ENCODE measurements at places on chromosomes 13 and 19. TPM values are rescaled to one million over a fixed set of nuclear protein-coding genes. Genes with fewer than 3 reads are reported as not detected.

- DNase-seq, result no peak
These were observed 22.2 kb downstream of the PCID2 start for GRCh38 chr13:113186061-113186900.

GRCh38 chr19:41303954-41304353 lies 6.0 kb upstream of the CCDC97 start:
- no peak for DNase-seq

GRCh38 chr13:51666374-51666773 lies 82.1 kb downstream of the WDFY2 start:
- no peak for DNase-seq

ZNF610 gene
- 11.2 TPM for total RNA-seq

ZFP30 gene
- total RNA-seq, result 24.8 TPM

DNA sequence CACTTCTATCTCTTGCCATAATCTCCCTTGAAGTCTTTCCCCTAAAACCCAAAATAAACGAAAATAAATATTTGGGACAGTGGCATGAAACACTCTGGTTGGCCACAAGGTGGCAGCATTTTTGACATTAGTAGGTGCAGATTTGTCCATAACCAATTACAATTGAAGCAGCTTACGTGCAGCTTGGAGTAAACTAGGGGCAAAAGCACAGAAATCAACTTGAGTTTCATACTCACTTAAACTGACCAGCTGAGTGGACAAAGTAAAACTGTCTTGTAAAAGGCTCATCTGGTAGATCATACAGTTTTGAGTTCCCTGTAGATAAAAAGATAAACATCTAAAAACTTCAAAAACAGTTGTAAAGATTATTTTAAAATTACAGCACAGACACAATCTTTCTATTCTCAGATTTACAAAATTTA lies 18.8 kb downstream of the PDCD5 start:
- no peak for DNase-seq

QPCTL gene
- 5.9 TPM for total RNA-seq

DNA sequence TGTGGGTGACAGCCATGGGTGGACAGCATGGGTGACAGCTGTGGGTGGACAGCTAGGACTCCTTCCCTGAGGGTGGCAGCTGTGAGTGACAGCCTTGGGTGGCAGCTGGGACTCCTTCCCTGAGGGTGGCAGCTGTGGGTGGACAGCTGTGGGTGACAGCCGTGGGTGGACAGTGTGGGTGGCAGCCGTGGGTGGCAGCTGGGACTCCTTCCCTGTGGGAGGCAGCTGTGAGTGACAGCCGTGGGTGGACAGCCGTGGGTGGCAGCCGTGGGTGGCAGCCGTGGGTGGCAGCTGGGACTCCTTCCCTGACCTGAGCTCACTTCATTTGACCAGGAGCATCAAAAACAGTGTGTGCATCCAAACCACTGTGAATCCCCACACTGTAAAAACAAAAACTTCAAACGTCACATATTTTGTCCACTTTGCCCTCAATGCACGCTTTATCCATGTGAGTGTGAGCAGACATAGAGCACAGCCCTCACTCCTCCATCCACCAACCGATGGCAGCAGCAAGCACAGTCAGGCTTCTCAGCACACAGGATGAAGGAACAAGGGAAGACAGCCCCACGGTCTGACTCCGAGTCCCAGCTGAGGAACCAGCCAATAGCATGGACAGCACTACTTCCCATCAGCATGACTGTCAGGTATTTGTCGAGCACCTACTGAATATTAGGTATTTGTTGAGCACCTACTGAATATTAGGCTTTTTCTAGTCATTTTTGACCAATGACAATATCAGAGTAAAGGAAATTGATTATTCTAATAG lies 1.6 kb upstream of the CFAP97D2 start:
- DNase-seq, result no peak

- no peak for DNase-seq
These were observed 193.3 kb downstream of the PCDH9 start for GRCh38 chr13:67036699-67037457.

DNA sequence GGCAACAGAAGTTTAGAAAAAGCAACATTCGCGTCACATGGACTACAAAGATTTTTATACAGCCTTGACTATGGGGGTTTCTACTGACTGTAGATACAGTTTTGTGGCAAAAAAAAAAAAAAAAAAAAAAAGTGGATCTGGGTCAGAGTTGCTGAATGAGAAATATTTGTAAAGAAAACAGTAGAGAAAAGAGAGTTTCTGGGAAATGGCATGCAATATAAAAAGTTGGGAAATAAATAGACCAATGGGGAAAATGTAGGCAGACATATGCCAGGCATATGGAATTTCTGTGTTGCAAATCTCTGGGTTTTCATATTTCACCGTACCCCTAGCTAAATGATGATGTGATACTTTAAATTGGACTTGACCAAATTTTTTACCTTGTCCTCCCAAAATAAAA lies 315.3 kb downstream of the EFNB2 start:
- no peak for DNase-seq

CGB5 gene
- not detected for total RNA-seq

DNA sequence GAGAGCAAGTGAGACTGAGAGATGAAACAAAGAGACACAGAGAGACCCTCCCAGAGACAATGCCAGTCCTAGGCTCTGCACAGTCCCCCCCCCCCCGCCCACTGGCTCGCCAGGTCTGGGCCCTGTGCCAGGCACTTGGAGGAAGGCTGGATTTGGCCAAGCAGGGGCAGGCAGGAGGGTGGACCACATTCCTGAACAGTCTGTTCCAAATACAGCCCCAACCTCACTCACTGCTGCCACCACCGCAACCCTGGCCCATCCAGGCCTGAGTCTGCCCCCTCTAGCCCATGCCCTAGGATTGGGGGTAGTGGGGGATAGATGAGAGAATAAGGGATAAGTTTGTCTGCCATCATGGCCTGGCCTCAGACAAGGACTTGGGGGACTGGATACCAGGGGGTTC lies 19.0 kb downstream of the CYP2F1 start:
- DNase-seq, result no peak

DNA sequence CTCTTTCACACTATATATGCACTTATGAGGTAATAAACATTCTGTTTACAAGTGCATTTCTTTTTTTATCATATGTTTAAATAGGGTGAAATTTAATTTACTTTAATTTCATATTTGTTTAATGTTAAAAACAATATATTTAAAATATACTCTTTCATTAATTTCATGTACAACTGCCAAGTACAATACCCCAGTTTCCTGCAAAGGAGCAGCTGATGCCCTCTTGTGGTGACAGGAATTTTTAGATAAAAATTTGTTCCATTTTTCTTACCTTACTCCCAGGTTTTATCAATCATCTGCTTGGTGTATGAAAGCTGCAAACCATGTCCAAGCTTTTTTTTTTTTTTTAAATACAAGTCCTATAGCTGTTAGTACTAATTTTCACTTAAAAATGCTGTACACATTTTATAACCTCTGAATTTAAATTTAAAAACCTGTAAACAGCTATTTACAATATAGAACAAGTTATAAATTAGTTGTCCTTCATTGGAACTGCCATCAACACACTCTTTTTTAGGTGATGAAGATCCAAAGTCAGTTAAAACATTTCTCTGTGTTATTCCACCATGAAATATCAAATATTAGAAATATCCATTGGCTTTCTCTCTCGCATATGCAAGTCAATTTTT lies 4.9 kb downstream of the PCDH20 start:
- DNase-seq, result no peak

ZNF415 gene
- total RNA-seq, result 43.8 TPM

PRSS57 gene
- not detected for total RNA-seq
